Sigmoid colon (tissue), 7 donors: ENCODE measurements at places on chromosomes 11 and 22. TPM values are rescaled to one million over a fixed set of nuclear protein-coding genes. Genes with fewer than 3 reads are reported as not detected.
A peak's percentile ranks its signal among the peaks of the same experiment; 100 is the strongest.

- no peak overlapping the region for H3K4me3 ChIP-seq
- H3K27me3 ChIP-seq: no peaks in the 10 kb centered on the region
- no peaks in the 10 kb centered on the region for H3K36me3 ChIP-seq
- H3K4me1 ChIP-seq: no peaks in the 10 kb centered on the region
These were observed 31.1 kb downstream of the MRGPRX4 start for GRCh38 chr11:18203723-18204122.

GRCh38 chr11:111018566-111018965 is 227.0 kb upstream of the POU2AF2 start:
- peaks cover 6% of the 10 kb centered on the region for H3K4me1 ChIP-seq
- H3K27me3 ChIP-seq: no peaks in the 10 kb centered on the region
- H3K27ac ChIP-seq: no peak overlapping the region
- no peaks in the 10 kb centered on the region for H3K36me3 ChIP-seq
- DNase-seq: no peak

DNA sequence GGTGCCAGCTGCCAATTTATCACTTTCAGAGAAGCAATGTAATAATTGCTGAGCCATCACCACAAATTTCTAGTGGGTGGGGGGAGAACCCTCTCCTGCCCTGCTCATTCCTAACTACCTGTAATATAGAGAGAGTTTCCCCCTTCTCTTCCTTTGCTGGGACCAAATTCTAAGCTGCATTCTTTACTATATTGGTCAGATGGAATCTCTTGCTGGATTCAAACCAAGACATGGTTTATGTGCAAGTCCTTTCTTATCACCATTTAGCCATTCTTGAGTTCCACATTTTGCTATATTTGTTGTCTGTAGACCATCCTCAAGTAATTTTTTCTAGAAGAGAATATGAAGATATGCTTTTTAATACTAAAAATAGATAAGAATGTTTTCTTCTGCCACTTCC is 452.1 kb downstream of the MN1 start:
- DNase-seq: no peak
- no peaks in the 10 kb centered on the region for H3K36me3 ChIP-seq
- H3K27ac ChIP-seq: no peak overlapping the region
- H3K27me3 ChIP-seq: no peaks in the 10 kb centered on the region

DNA sequence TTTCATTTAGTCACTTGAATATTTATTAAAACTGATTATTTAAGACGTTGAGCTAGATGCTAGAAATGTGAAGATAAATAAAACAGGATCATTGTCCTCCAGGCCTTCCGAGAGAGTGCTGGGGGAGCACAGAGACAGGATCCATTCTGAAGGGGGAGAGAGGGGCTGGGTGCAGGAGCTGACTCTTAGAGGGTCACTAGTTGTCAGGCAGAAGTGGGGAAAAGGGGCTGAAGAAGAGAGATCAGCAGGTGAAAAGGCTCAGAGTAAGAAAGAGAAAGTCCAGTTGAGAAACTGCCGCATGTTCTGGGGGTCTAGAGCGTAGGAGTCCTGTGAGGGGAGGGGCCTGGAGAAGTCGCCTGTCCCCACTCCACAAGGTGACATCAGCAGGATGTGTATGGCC is 206.2 kb upstream of the SNX19 start:
- H3K4me1 ChIP-seq: no peaks in the 10 kb centered on the region
- no peaks in the 10 kb centered on the region for H3K36me3 ChIP-seq
- no peak overlapping the region for H3K27ac ChIP-seq
- no peak overlapping the region for H3K4me3 ChIP-seq
- DNase-seq: no peak

- peaks cover 10% of the 10 kb centered on the region for H3K4me1 ChIP-seq
- no peak overlapping the region for H3K27ac ChIP-seq
- no peaks in the 10 kb centered on the region for H3K27me3 ChIP-seq
- H3K36me3 ChIP-seq: no peaks in the 10 kb centered on the region
- H3K4me3 ChIP-seq: no peak overlapping the region
These were observed 238.1 kb downstream of the SWAP70 start for GRCh38 chr11:9901943-9902342.

DNA sequence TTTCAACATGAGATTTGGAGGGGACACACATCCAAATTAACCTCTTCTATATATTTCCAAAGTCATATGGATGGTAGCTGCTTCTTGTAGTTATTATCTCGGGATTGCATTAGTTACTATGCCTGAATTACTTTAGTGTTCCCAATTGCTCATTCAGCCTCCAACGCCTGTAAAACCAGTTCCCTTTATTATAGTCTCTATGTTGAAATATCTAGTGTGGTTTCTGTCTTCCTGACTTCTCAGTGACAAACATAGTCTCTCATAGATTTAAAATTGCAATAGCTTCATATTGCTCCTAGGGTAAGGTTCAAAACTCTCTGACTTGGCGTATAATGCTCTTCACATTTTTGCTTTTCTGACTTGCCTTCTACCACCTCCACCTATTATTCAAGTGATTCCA is 366.4 kb downstream of the CASP12 start:
- H3K4me1 ChIP-seq: no peaks in the 10 kb centered on the region
- H3K4me3 ChIP-seq: no peak overlapping the region
- H3K27ac ChIP-seq: no peak overlapping the region
- no peaks in the 10 kb centered on the region for H3K36me3 ChIP-seq
- no peaks in the 10 kb centered on the region for H3K27me3 ChIP-seq

- no peak for DNase-seq
- H3K36me3 ChIP-seq: no peaks in the 10 kb centered on the region
- no peaks in the 10 kb centered on the region for H3K27me3 ChIP-seq
- no peak overlapping the region for H3K4me3 ChIP-seq
- H3K4me1 ChIP-seq: peaks cover 22% of the 10 kb centered on the region
These were observed 133.0 kb downstream of the SNX19 start for GRCh38 chr11:130783323-130783722.

- H3K27me3 ChIP-seq: no peaks in the 10 kb centered on the region
- H3K36me3 ChIP-seq: no peaks in the 10 kb centered on the region
- peak; percentile 93 for DNase-seq
- peak overlapping the region; percentile 77 for H3K27ac ChIP-seq
- H3K4me3 ChIP-seq: no peak overlapping the region
These were observed 52.1 kb downstream of the LHFPL7 start for GRCh38 chr22:24894220-24894975.

DNA sequence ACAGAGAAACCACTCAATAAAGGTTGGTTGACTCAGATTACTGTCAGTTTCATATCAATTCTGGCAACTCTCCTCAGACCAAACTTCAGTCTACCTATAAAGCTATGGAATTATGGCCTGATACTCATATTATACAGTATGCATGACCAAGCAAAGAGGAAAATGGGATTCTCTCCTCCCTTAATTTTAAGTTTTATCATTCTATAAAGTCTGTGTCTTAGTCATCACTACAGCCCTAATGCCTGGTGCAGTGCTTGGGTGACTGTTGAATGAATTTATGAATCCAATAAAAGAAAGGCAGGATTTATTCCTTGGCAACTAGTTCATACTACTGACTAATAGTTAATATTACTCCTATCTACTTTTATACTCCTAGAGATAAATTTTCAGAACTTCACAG is 37.6 kb upstream of the GRAMD1B start:
- H3K27me3 ChIP-seq: no peaks in the 10 kb centered on the region
- no peak overlapping the region for H3K27ac ChIP-seq
- H3K4me1 ChIP-seq: no peaks in the 10 kb centered on the region

DNA sequence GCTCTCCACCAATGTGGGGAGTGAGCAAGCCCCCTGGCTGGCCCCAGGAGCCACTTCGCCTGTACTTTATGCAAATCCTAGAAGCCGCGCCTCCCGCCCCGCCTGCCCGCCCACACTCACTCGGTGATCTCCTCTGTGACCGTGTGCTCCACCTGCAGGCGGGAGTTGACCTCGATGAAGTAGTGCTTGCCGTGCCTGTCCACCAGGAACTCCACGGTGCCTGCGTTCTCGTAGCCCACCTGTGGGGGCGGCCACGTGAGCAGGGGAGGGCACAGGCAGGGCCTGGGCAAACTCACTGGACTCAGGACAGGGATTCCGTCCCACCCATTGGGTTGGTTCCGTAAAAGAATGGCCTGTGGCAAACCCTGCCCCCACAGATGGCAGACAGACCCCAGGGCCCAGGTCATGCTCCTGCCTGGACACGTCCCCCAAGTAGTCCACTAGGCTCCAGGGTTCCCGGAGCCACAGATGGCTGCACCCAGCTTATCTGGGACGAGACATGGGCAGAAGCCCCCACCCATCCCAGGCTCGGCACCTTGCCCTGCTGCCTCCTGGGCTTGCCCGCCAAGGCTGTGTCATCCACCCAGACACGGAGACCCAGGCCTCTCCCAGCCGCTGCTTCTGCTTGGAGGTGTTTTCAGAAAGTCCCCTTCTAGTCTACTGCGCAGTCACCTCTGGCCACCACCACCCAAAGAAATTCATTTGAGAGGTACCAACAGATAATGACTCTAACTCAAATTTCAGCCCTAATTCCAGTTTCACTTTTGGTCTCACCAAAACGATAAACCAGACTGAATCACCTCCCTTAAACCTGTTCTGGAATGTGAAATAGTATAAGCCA is 12.1 kb downstream of the LRFN4 start:
- H3K4me1 ChIP-seq: no peaks in the 10 kb centered on the region
- H3K27ac ChIP-seq: no peak overlapping the region
- no peak for DNase-seq
- H3K4me3 ChIP-seq: no peak overlapping the region
- no peaks in the 10 kb centered on the region for H3K27me3 ChIP-seq
- H3K36me3 ChIP-seq: peaks cover 4% of the 10 kb centered on the region

DNA sequence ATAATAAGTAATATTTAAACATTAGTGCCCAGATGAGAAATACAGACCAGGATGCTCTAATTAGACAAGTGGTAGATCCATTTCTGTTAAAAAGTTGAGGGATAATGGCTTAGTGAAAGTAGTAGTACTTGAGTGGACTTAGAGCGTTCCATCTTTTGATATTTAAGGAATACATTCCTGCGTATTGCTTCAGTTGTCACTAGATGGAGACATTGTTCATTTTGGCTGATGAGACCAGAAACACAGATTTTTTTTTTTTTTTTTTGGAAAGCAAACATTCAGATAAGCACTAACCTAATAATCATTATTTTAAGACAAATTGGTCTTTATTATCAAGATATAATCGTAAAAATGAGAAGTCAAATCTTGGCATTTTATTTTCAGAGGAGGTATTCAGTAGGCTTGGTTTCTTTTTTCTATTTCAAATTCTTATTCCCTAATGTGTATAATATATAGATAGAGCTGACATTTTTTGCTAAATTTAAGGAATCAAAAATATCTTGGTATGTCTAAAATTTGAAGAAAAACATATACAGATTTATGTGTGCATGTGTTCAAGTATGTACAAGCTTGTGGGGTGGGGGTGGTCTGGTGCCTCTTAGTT is 92.9 kb downstream of the DYNC2H1 start:
- no peaks in the 10 kb centered on the region for H3K27me3 ChIP-seq
- H3K36me3 ChIP-seq: no peaks in the 10 kb centered on the region
- H3K27ac ChIP-seq: no peak overlapping the region
- no peaks in the 10 kb centered on the region for H3K4me1 ChIP-seq
- no peak for DNase-seq

- no peak overlapping the region for H3K4me3 ChIP-seq
- H3K27me3 ChIP-seq: no peaks in the 10 kb centered on the region
- no peak overlapping the region for H3K27ac ChIP-seq
- DNase-seq: no peak
- peaks cover 10% of the 10 kb centered on the region for H3K4me1 ChIP-seq
These were observed 187.4 kb upstream of the NAV2 start for GRCh38 chr11:19525276-19525675.

DNA sequence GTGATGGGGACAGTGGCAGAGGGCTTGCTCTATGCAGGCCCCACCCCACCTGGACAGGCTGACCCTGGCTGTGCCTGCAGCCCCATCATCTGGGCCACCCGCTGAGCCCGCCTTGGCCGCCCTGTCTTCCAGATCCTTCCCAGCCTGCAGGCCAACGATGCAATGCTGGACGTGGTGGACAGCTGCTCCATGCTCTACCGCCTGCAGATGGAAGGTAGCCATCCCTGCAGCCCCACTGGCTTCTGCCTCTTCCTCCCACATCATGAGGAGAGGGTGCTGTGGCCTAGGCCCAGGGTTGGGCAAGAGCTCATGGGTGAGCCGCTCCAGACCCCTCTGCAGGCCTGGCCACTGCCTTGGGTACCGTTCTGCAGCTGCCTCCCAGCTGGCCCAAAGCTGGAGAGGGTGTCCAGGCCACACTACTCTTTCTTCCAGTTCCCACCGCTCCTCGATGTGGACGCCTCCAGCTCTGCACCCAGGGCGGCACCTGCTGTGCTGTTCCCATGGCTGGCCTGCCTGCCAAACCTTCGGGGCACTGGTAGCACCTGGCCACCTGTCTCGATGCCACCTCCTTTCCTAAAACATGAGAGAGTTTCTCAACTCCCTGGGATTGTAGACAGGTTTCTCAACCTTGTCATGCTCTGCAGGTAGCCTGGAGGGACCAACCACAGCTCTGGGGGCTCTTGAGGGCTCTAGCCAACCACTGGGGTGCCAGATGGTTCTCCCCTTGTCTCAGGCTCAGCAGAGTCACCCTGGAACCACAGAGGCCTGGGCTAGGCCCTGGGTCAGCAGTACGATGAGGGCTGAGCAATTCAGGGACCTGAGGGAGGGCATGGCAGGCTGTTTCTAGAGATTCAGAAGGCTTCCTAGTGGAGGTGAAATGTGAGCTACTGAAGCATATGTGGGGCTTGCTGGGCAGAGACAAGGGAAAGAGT is 9.5 kb upstream of the GTSE1 start:
- H3K4me3 ChIP-seq: no peak overlapping the region
- no peaks in the 10 kb centered on the region for H3K27me3 ChIP-seq
- no peaks in the 10 kb centered on the region for H3K4me1 ChIP-seq
- H3K36me3 ChIP-seq: peaks cover 90% of the 10 kb centered on the region

The PTPMT1 gene
- total RNA-seq: 118 TPM

The ART5 gene
- 0.82 TPM for total RNA-seq

The MRGPRX4 gene
- total RNA-seq: not detected

The OR51B4 gene
- not detected for total RNA-seq

The CYP2R1 gene
- total RNA-seq: 15.2 TPM

The YPEL4 gene
- 3.1 TPM for total RNA-seq
